ENCODE measurements at places on chromosomes 6 and 20.
A peak's percentile ranks its signal among the peaks of the same experiment; 100 is the strongest.

DNA sequence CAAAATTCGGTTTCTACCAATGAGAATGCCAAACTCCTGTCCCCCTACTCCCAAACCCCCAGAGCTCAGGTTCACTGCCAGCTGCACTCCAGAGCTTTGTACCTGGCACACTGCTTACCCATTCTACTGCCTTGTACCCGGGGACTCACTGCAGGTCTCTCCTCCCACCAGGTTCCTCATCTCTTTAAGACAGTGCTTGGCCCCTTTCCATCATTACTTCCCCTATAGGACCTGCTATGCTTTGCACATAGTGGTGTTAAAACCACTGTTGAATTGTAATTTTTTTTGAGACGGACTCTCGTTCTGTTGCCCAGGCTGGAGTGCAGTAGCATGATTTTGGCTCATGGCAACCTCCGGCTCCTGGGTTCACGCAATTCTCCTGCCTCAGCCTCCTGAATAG, 25.9 kb downstream of the LYRM4 start:
- no peak for DNase-seq

- DNase-seq = no peak
Measured at GRCh38 chr6:92201618-92202017, 1217.7 kb downstream of the EPHA7 start.

DNA sequence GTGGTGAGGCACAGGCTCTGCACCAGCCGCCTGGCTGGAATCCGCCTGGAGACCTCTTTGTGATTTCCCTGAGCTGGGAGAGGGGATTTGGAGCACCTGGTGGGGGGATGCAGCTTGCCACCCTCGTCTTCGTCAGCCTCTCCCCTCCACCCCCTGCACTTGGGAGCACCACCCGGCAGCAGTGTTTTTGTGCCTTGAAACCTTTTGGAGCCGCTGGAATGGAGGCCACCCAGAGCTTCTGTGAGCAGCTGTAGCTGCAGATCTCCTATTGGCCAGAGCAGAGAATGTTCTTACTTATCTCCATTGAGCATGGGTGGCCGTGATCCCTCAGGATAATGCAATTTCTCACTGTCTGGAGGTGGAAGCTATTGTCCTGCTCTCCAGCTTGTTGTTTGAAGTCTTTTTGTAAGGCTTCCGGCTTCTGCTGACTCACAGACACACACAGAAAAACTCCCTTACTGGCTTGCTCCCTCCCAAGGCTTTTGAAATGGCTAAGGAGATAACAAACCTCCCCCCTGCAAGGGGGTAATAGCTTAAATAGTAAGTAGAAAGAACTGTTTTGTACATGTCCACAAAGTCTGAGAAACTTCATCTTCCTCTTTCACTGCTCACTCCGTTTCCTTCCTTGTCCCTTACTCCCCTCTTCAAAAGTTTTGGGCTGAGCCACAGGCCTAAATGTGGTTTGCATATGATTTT, 271.2 kb downstream of the PRL start:
- DNase-seq = no peak

- DNase-seq = no peak
Measured at GRCh38 chr6:90780778-90781177, 193.9 kb upstream of the MAP3K7 start.

DNA sequence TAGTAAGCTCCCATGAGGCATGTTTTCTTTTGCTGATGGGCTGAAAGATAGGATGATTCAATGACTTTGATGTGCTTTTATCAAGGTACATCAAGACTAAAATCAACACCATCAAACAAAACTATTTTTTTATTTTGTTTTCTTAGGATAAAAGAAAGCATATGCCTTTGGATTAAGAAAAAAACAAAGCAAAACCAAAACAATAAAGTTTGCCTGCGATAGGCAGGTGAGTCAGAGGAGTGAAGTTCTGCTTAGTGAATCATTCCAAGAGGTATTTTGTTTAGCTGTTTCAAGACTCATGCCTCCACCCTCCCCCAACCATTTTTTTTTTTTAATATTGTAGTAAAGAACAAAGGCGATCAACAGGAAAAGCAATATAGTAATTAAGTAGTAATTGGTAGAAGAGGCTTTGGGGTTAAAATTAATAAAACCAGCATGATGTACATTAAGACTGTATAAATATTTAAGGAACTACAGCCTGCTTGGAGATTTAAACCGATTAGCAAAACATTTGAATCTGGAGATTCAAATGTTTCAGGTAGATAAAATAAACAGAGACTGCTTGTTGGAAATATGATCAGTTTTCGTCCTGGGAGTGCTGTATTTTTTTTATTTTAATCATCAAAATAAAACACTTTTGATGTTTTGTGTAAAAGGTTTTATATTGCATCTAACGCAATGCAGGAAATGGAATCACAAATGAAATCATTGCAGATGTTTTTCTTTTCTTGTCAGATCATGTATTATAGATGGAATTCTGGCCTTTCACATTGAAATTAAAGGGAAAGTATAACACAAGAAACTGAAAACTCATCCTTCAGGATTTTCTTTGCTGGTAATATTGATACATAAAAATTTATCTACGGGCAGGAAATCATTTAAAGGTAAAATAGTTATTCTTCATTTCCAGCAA, 482.3 kb upstream of the MANEA start:
- no peak for DNase-seq

- no peak for DNase-seq
Measured at GRCh38 chr6:170092826-170093225, 198.1 kb downstream of the DLL1 start.

DNA sequence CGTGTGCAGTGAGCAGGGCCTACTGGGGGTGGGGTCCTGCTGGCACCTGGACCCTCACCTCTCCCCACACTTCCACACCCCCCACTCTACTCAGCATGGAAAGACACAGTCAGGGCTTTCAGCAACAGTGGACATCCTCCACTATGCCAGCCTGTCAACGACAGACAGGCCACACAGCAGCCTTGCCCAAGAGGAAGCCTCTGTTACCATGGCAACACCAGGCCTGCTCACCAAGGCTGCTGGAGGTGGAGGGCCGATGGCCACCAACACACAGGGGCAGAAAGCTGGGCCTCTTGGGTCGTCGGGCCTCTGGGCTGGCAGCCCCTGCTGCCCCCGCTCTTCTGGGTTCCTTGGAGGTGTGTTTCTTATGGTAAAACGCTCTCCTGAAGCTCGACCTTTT, 13.6 kb downstream of the BNIP5 start:
- no peak for DNase-seq

GRCh38 chr6:102398788-102399390, 1005.4 kb downstream of the GRIK2 start:
- DNase-seq = no peak

- no peak for DNase-seq
Measured at GRCh38 chr6:107179004-107179403, 63.7 kb upstream of the BEND3 start.

DNA sequence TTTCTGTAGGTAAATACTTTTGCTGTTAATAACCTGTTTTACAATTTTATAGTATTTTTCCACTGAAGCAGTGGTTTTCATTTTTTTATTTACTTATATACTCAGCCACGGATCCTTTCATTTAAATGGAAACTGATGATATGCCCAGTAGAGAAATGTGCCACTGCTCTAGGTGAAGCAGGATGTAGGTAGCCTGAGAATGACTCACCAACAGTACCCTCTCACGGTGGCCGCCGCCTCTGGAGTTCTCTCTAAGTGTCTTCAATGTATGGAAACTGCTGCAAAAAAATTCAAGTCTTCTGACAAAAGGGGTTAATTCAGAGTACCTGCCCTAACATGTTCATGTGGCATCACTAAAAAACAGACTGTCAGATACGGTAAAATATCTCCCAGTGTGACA, 6.4 kb downstream of the EYA4 start:
- DNase-seq = no peak

DNA sequence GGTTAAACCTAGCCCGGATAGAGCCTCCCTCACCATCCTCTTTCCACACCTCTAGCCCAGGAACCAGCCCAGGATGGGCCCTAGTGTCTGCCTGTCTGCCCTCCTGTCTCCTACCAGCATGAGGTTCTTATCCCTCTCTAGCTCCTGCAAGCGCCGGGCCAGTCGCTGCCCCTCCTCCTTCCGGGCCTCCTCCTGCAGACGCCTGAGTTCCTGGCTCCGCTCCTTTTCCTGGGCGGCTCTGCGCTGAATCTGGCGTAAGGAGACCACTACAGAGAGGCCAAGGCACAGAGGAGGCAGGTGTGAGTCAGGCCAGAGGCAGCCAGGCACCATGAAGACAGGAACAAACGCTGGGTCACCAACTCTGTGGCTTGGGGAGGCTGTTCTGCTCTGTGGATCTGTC, 4.3 kb upstream of the PSORS1C2 start:
- no peak for DNase-seq

GRCh38 chr6:169897601-169898358, 146.4 kb downstream of the ERMARD start:
- DNase-seq = no peak

DNA sequence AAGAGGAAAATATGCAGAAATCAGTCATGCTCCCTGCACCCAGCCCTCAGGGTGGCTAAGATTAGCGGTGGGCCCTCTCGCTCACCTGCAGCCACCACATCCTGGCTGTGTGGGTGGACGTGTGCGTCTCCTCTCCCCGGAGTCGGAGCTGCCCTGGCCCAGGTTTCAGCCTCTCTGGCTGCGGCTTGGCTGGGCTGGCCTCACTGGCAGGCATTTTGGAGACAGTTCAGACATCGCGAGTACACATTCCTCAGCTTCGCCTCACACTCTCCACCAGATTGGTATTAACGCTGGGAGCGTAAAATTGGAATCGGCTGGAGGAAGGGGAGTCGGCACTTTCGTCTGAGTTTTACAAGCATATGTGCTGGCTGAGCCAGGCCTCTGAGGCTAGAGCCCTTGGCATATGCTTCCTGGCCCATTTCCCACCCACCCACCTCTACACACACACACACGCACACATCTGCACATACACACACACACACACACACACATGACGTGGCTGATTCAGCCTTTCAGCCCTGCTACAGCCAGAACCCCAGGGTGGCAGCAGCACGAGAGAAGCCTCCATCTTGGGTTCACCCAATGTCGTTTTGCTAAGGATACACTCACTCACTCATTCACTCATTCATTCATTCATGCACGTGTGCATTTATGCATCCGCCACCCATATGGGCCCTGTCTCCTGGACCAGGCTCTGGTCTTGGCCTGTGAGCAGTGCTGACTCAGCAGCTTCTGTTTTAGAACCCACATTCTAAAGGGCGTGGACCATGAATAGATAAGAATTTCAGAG, 42.9 kb downstream of the BCAS4 start:
- DNase-seq = no peak

DNA sequence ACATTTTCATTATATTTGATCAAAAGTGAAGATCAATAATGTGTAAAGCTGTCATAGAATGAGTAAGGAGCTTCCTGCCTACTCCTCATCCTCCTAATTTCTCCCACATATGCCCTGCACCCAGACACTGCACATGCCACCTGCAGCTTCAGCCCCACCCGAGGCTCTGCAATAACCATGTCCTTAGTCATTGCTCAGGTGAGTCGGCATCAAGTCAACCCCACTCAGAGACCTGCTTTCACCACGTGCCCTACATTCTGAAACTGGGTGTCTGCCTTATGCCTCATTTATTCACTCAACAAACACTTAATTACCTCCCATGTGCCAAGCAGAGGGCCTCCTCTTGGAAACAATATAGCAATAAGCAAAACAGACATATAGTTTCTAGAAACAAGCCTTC, 15.4 kb upstream of the TNFAIP3 start:
- DNase-seq = no peak

GRCh38 chr20:38727607-38728190, 3.4 kb downstream of the SLC32A1 start:
- DNase-seq = no peak

- no peak for DNase-seq
Measured at GRCh38 chr6:165742047-165742446, 79.0 kb upstream of the PDE10A start.

DNA sequence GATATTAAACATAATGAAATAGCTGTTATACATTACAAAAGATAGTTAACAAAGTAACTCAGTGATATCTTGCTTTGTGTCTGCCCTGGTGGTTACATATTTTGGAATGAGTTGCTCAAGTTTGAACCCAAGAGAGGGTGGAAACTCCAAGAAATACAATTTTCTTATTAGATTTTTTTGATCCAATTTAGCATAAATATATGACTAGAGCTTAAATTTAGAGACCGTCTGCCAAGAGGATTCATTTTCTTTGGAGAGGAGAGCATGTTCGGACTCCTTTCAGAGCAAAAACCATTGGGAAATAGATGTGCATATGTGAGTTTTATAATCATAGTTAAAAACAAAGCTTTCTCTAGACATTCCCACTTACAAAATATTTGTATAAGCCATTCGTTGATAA, 353.4 kb downstream of the EPM2A start:
- no peak for DNase-seq

DNA sequence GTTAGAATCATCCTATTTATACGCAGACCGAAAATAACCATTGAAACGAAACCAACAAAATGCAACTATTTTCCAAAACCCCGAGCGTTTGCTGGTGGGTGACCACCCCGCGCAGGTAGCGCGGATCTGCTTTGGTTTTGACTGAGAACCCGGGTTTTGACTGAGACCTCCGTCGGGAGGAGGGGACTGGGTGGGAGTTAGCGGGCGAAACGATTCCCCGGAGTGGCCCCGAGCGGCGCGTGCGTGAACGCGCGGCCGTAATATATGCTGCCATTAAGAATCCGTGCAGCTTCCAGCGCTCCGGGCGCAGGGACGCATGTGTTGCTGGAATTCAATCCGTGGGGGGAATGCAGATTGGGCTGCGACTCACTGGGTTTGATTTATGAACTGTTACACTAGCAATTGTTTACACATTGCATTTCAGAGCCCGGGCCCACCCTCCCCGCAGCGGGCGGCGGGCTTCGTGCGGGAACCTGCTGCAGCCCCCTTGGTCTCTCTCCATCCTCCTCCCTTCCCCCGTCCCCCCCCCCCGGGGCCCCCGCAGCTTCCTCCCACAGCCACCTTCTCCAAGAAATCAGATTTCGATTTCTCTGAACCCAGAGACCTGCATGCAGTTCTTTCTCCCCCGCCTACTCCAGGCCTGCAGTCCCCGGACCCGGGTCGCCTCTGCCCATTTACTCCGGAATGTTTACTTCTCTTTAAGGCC, 9.9 kb downstream of the NRN1 start:
- DNase-seq = no peak

DNA sequence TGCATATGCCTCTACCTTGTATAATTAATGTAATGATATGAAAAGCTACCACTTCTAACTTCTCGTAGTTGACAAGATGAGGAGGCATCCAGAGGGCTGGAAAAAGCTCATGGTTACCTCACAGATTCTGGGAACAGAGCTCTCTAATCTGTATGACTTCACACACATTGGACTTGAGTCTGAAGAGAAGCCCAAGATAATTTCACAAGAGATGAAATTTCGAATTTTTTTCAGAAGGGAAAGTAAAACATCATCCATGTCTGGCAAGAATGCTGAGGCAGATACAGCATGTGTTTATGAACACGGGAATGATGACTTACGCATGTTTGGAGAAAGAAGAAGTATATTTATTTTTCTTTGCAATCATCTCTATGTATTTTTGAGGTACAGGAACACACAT, 141.8 kb upstream of the TENT5A start:
- no peak for DNase-seq

GRCh38 chr20:38810926-38811630, 5.6 kb downstream of the PPP1R16B start:
- DNase-seq = no peak

GRCh38 chr20:62971950-62972844, 19.7 kb downstream of the SLC17A9 start:
- peak; percentile 69 for DNase-seq

- DNase-seq = no peak
Measured at GRCh38 chr6:29981211-29981812, 39.0 kb downstream of the HLA-A start.

GRCh38 chr6:90411292-90411781, 114.7 kb upstream of the BACH2 start:
- DNase-seq = peak; percentile 29

- DNase-seq = no peak
Measured at GRCh38 chr6:13725052-13725451, 13.4 kb upstream of the RANBP9 start.

Measured in stimulated activated CD4-positive, alpha-beta T cell treated with anti-CD3 and anti-CD28 coated beads, TNF-alpha, amount 100 ng/mL, for 1 hour (primary cell).